Hypothalamus (tissue), 51 donors: ENCODE measurements at places on chromosomes 6 and 20.
A peak's percentile ranks its signal among the peaks of the same experiment; 100 is the strongest.

DNA sequence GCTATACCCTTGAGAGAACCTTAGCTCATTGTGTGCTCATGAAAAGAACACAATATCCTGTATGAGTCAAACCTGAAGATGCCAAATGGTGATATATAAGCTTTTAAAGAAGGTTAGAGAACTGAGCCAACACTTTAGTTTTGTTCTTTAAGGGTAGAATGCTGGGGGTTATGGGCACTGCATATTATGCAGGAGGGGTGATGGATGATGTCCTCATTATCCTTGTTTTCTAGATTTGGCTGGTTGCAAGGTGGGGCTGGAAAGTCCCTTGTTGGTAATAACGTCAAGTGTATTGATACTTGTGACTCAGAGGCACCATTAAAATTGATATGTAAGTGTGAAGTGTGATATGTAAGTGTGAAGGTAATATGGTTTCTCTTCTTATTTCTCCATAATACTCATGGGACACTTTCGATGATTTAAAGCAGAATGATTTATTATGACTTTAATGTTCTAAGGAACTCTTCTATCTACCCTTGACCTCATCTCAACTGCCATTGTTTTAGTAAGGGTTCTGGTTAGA lies 113.7 kb upstream of the DTNBP1 start:
- no peak for DNase-seq

- DNase-seq: peak; percentile 63
These were observed 8.4 kb downstream of the UCKL1 start for GRCh38 chr20:63947638-63948456.

- no peak for DNase-seq
These were observed 427.3 kb upstream of the CITED2 start for GRCh38 chr6:139801571-139802321.

- no peak for DNase-seq
These were observed 217.5 kb downstream of the TINAG start for GRCh38 chr6:54525731-54526130.

- no peak for DNase-seq
These were observed 63.3 kb upstream of the ARHGAP18 start for GRCh38 chr6:129773304-129773703.

DNA sequence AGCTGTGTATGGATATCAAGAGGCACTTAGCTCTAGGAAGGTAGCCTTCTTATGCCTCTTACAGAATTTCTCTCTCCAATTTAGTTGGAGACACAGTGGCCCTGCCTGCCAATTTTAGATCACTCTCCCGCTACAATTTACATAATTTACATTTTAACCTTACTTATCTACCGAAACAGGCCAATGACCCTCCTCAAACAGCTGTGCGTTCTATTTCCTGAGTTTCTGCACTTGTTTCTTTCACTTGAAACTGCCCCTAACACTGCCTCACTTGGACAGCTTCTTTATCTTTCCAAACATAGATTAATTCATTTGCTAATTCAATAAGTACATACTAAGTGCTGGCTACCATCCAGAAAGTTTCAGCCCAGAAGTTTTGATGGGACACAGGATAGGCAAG lies 52.9 kb upstream of the HDDC2 start:
- DNase-seq: no peak

GRCh38 chr6:166075186-166075585 lies 92.5 kb downstream of the TBXT start:
- no peak for DNase-seq

GRCh38 chr6:116376149-116376548 lies 5.4 kb downstream of the DSE start:
- DNase-seq: no peak

DNA sequence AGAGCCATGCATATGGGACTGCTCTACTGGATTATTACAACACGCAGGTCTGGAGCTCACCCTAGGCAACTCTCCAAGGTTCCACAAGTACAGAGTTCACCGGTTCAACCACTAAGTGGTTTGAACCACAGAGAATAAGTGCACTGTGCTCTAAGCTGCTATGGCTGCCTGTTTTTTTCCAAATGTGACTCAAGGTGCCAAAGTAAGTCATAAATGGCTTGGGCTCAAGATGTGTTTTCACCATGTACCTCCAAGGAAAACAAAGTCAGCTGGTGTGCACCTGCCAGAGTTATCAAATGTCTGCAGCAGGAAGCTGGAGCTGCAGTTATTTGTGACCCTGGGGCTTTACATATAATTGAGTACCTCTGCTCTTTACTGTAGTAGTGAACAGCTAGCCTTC lies 76.7 kb downstream of the PREP start:
- DNase-seq: no peak

DNA sequence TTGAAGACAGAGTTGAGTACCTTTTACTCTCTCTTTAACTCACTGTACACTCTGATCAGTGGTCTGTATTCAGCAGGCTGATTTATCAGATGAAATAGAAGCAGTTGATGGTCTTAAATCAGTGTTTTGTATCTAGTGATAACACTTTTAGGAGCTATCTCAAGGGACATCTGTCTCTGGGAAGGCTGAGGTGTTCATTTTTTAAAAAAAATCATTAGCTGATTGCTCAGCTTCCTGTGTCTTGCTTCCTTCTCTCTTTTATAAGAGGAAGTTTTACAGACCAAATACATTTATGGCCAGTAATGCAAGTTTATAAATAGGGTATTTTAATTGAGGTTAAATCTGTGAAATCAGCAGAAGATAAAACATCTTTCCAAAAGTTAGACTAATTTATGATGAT lies 12.0 kb upstream of the CCDC170 start:
- no peak for DNase-seq

- no peak for DNase-seq
These were observed 672 bp upstream of the UBE2V1 start for GRCh38 chr20:50113420-50114224.

GRCh38 chr6:3218266-3218665 lies 9.2 kb downstream of the TUBB2B start:
- no peak for DNase-seq
